ENCODE measurements at places on chromosomes 3 and 15.

DNA sequence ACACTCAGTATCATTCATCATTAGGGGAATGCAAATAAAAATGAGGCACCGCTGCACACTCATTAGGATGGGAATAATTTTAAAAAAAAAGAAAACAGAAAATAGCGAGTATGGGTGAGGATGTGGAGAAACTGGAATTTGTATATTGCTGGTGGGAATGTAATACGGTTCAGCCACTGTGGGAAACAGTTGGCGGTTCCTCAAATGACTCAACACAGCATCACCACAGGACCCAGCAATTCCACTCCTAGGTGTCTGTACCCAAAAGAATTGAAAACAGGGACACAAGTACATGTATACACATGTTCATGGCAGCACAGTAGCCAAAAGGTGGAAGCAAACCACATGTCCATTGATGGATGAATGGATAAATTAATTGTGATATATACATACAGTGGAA, 35.2 kb upstream of the RFTN1 start:
- no peak for DNase-seq

- no peak for DNase-seq
Observed at GRCh38 chr3:32719335-32719734, 34.3 kb downstream of the CNOT10 start.

GRCh38 chr3:176431991-176432390, 765.3 kb downstream of the TBL1XR1 start:
- no peak for DNase-seq

DNA sequence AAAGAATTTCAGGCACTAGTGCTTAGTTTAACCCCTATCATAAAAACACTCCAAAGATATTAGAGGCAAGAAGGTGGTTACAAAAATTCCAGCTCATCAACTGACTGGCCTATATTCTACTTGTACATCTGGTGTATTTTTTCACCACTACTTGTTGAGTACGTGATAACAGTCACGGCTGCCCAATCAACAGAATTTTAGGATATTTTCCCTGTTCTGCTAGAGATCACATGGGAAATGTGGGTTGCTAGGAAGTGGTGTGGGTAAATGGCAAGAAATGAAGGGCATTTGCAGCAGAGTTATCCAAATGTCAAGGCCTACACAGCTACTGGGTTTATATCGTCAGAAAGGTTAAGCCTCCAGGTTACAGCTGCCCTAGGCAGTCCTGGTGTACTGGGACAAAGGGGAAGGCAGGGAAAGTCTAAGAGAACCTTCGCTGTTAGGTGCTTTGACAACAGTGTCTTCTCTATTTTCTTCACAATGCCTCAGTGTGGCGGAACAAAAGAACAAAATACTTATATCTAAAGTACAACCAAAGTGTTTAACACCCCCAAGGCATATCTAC, 81.9 kb downstream of the FMN1 start:
- DNase-seq: no peak

GRCh38 chr3:66376568-66376967, 124.3 kb downstream of the LRIG1 start:
- DNase-seq: no peak

GRCh38 chr3:49882166-49882565, 12.5 kb upstream of the CAMKV start:
- no peak for DNase-seq

- DNase-seq: no peak
Observed at GRCh38 chr3:197001972-197002700, 27.5 kb downstream of the MELTF start.

GRCh38 chr3:37147666-37148065, 26.7 kb downstream of the LRRFIP2 start:
- no peak for DNase-seq

- DNase-seq: no peak
Observed at GRCh38 chr3:164608554-164609276, 469.6 kb downstream of the SI start.

GRCh38 chr15:99158626-99159412, 53.9 kb downstream of the SYNM start:
- DNase-seq: no peak

DNA sequence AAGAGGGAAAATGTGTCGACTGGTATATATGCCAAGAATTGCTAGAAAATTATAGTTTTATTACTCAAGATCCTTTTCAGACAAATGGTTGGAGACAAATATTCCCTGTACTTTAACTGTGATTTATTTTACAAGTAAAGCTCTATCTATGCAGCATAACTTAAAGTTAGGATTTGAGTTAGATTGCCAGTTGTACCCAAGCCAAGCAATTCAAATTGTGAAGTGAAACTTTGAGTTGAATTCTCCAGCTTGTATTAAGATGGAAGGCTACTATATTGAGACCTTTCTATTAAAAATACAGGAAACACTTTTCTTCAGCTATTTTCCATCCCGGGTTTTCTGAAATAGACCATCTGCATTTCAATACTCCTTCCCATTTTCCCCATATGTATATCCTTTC, 333.1 kb upstream of the RBMS3 start:
- no peak for DNase-seq

DNA sequence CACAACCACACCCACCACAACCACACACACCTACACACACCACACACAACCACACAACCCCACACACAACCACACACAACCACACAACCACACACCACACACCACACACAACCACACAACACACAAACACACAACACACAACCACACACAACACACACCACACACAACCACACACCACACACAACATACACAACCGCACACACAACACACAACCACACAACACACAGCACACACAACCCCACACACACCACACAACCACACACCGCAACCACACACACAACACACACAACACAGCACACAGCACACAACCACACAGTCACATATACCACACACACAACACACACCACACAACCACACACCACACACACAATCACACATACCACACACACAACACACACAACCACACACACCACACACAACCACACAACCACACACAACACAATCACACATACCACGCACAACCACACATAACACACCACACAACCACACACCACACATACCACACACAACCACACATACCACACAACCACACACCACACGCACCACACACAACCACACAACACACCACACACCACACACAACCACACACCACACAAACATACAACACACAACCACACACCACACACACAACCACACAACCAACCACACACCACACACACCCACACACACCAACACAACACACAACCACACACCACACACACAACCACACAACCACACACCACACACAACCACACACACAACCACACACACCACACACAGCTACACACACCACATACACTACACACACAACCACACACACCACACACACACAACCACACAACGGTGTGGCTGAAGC, 23.7 kb downstream of the CPN2 start:
- no peak for DNase-seq

DNA sequence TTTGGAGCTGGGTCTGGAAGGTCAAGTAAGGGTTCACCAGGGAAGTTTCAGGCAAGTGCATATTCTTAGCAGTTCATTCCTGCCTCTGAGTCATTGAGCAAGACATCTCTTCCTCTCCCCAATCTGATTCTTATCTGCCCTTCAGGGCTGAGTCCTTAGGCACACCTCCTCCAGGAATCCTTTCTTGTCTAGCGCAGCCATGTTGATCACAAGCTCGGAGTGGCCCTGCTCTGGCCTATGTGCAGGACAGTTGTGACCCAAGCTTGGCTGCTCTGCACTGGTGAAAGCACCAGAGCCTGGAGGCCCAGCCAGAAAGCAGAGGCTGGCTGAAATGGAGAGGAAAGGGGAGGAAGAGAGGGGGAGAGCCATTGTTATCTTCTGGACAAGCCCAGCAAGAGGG, 30.9 kb upstream of the MRPS22 start:
- no peak for DNase-seq

GRCh38 chr3:60577601-60578000, 673.7 kb downstream of the FHIT start:
- no peak for DNase-seq

DNA sequence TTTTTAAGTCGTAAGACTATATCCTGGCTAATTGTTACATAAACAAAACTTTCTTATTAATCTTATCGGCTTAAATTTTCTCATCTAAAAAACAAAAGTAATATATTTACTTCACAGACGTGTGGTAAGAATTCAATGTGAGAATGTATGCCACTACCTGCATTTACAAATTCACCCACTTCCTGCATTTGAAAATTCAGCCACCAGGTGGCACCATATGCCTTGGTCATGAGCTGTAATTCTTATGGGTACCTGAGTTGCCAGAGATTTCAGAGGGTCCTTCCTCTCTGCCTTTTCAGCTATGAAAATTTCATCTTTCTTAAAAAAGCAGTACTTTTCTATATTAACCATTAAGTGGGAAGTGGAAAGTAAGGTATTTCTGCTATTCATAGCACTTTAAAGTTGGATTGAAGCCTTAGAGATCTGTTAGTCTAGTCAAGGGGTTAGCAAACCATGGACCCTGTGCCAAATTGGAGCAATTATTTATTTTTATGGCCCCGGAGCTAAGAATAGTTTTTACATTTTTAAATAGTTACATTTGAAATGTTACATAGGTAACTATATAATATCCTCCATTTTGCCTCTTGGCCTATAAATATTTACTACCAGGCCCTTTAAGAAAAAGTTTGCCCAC, 127.8 kb downstream of the HCN4 start:
- peak; percentile 47 for DNase-seq

GRCh38 chr3:124774327-124774718, 44.1 kb downstream of the UMPS start:
- no peak for DNase-seq

Measured in stimulated activated CD8-positive, alpha-beta memory T cell treated with anti-CD3 and anti-CD28 coated beads, Interleukin-4, amount 100 ng/mL, for 1 hour (primary cell).